Esophagus mucosa (tissue), 1 donor: ENCODE measurements at places on chromosomes 4 and X.

DNA sequence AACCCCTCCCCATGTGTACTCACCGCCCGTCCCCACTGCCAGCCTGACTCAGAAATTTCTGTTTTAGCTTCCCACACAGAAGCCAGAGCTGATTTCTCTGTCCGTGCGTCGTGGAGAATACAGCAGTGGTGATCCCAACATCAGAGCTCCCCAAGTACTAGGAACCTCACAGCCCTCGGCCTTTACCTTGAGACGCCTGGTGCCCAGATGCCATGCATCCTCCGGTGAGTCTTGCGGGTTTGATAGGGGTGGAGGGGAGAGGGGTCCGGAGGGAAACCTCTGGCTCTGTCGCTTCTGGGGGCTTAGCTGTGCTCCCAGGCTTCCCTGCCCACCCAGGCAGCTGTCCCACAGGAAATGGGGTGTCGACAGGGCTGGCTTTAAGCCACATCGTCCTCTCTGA is 2.1 kb downstream of the LOC101059915 start:
- ATAC-seq = no peak

GRCh38 chr4:186067757-186068385 is 1.1 kb upstream of the TLR3 start:
- peak; percentile 92 for ATAC-seq

DNA sequence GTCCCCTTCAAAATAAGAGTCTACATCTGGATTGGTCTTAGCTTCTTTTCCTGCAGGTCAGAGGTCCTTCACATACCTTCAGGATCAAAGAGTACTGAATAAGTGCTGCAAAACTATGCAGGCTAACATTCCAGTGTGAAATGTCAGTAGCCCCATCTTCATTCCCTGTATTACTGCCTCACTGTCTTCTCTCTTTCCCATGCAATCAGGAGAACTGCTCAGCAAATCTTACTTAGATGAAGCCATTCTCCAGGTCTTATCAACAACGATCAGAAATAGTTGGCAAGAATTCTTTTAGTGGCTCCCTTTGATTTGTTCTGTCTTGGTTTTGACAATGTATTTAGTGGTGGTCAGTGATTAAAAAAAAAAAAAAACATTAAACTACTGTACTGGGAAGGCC is 26.0 kb upstream of the IQCM start:
- ATAC-seq = no peak

DNA sequence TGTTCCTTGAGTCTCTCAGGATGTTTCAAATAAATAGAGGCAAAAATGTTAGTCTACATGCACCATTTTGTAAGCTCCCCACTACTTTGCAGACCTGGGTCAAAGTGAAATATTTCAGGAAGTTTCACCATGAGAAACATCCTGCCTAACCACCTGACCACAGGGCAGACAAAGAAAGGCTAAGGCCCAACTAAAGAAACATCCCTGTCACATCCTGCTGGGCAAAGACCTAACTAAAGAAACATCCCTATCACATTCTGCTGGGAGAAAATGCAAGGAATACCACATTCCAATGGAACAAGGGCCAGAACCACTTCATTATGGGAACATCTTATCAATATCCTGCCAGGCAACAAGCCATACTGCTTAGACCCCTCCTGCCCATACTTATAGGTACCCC is 1303.4 kb downstream of the TECRL start:
- no peak for ATAC-seq

- ATAC-seq = peak; percentile 7
Observed at GRCh38 chr4:5826437-5827107, 66.3 kb downstream of the CRMP1 start.

DNA sequence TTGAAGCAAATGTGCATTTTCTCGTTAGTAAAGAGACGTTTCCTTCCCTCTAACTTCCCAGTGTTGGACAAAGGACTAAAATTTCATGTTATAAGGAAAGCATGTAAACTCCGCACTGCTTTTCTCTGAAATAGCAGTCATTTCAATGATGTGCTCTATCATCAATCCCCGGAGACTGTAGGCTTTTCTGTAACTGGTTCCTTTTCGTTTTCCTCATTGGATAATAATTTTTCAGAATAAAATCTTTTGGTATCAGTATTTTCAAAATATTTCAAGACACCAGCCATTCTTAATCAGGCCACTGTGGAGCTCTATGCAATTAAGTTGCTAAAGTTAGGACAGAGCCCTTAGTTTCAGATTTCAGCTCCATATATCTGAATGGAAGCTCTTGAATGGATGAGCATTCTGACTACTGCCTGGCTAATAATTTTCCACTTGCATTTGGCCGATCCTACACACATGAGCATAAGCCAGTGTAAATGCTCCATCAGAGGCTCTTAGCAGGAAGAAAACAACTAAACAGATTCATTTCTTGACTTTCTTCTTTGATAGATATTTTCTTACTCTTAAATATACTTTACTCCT is 157.7 kb downstream of the CHIC2 start:
- ATAC-seq = no peak

DNA sequence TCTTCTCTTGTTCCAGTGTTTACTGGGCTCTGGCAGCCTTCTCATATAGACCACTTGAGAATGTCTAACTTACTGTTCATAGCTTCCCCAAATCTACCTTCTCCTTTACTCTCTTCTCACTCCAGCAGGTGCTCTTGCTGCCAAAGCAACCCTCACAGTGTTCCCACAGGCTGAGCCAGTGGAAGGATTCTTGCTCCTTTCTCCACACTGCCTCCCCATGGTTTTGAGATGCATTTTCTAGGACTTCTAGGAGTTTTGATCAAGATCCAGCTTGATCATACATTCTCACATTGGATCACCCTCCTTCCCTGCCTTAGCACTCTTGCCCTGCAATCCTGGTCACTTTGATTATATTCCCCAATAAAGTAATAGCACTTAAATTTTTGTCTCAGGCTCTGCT is 230.8 kb downstream of the TMEM47 start:
- ATAC-seq = no peak

- ATAC-seq = peak; percentile 51
Observed at GRCh38 chrX:119729408-119730201, 28.8 kb upstream of the SOWAHD start.

DNA sequence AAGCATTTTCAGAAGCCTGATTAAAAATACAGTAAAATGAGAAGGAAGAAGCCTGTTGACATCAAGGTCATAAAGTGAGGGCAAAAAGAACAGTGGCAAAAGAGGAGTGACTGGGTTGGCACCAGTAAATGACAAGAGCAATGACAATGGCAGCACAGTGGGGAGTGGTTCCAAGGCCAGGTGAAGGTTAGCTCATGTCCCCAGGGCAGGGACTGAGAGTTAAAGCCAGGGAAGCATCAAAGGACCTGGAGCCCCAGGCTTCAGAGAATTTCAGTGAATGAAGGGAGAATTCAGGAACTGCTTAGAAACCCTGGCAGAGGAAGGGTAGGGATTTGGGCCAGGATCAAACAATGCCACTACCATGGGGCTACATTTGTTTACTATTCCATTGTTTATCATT is 8.8 kb upstream of the PIGA start:
- ATAC-seq = no peak

- ATAC-seq = no peak
Observed at GRCh38 chr4:185744488-185744862, 67.5 kb downstream of the SORBS2 start.

GRCh38 chr4:173018446-173018845 is 150.2 kb upstream of the GALNT7 start:
- ATAC-seq = no peak

- no peak for ATAC-seq
Observed at GRCh38 chr4:79574741-79575451, 166.9 kb upstream of the GK2 start.

DNA sequence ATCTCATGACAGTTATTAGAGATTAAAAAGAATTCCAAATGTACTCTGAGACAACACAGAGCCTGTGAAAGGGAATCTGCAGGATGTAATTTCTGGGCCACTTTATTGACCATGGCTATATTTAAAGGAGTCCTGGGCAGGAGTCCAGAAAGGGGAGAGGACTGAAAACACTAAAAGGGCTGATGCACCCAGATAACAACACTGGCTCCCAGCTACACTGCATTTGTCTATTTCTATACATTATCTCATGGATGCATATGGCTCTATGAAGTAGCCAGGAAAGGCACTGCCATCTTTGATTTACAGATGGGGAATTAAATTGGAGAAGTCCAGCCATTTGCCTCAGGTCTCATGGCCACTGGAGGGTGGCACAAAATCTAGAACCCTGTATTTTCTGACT is 56.0 kb downstream of the MED28 start:
- ATAC-seq = no peak

DNA sequence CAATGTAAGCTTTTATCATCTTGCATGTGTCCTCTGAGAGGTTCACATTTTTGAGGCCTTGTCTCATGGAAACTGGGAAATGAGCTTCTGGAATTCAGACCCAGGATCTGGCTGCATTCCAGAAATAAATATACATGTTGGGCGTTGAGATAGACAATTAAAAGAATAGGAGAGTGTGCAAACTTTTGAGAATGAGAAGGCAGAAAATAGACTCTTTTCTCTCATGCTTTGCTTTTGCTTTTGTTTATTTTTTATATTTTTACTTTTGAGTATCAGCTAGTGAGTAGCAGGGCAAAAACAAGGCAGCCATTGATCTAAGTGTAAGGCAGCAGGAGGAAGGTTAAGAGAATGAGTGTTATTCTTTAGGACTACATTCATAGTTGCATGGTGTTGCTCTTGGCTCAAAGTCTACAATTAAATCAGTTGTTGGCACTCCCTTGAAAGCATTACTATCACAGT is 12.4 kb downstream of the SHROOM3 start:
- no peak for ATAC-seq

GRCh38 chrX:142312591-142312990 is 107.5 kb upstream of the MAGEC2 start:
- ATAC-seq = no peak

DNA sequence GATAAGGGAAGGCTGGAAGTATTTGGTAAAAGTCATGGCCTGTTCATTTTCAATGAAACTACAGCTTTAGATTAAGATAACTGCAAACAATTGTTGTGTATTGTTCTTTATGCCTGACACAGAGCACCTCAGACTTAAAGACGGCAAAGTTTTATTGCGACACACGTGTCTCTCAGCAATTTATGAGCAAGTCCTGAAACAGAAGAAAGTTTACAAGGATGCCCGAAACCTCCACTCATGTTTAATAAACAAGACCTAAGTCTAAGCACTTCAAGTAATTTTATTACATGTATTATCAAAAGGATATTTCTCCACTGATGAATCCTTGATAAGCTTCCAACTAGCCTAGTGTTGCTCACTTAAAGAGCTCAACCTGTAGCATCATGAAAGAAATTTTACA is 51.0 kb downstream of the DHX15 start:
- ATAC-seq = no peak

DNA sequence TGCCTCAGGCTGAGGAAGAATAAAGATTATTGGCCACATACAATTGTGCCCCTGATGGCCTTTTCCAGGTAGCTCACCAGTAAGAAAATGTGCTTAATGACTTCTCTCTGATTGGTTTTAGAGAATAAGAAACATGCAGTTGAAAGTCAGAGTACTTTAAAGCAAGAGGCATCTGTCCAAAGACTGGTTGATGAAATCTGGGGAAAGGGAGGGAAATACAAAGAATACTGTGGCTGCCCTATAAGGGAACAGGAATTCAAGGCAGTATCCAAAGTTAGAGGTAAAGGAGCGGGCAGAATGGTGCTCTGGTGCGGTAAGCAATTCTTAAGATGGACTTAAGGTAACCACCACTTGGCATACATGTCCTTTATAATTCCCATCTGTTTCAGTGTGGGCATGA is 11.4 kb downstream of the PBDC1 start:
- ATAC-seq = no peak

GRCh38 chr4:14386196-14386595 is 616.1 kb upstream of the CPEB2 start:
- no peak for ATAC-seq

GRCh38 chrX:134006484-134007161 is 21.2 kb upstream of the GPC3 start:
- no peak for ATAC-seq

GRCh38 chrX:9676306-9676705 is 89.3 kb downstream of the GPR143 start:
- no peak for ATAC-seq

DNA sequence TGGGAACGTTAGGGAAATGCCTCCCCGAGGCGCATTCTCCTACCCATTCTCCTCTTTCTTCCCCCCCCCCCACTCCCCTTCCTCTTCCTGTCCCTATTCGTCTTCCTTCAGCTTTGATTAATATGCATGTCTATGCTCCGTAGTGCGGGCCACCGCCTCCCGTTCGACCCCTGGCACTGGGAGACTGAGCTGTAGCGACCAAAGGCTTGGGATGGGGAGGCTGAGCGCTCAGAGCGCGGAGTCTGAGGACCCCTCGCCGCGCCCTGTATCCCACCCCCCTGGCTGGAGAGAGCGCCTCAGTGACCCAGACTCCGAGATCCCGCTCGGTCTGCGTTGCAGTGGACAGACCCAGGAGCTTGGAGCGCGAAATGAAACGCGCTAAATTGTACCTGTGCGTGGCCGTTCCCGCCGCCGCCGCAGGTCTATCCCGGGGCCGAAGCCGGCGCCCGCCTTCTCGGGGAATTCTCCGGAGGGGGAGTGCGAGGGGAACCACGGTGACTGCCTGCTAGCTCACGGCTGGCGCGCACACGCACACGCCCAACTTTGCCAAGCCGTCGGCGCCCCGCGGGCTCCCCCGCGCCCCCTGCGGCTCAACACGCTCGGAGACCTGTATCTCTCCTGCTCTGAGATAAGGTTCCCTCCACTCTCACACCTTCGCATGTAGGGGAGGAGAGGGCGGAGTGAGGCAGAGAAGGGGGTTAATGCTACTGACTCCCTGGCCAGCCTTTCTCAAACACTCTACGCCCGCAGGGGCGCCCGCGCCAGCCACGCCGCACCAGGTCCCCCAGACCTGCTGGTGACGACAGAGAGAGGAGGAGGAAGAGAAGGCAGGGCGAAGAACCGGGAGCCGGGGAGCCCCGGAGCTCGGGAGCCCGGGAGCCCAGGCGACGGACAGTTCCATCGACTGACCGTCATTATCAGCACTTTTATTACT is 1.5 kb upstream of the PTCHD1 start:
- no peak for ATAC-seq

GRCh38 chrX:22320236-22320873 is 47.6 kb downstream of the CBLL2 start:
- no peak for ATAC-seq

- no peak for ATAC-seq
Observed at GRCh38 chr4:67475155-67475554, 70.1 kb downstream of the CENPC start.

DNA sequence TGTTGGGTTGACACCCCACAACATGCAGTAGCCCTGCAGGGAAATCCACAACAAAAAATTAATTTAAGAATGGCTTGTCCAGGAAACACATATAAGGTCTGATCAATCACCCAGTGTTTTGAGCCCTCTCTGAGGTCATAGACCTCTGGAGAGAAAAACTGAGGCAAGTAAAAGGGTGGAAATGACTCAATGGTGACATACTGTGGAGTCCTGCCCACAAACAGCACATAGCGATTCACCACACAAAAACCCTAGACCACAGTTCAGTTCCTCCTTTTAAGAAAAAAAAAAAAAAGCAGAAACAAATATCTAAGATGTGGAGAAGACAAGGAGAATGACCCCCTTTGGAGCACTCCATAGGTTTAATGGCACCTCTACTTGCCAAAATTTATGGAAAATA is 2691.0 kb downstream of the PCDH7 start:
- no peak for ATAC-seq
